ENCODE measurements at places on chromosomes 4 and X.

DNA sequence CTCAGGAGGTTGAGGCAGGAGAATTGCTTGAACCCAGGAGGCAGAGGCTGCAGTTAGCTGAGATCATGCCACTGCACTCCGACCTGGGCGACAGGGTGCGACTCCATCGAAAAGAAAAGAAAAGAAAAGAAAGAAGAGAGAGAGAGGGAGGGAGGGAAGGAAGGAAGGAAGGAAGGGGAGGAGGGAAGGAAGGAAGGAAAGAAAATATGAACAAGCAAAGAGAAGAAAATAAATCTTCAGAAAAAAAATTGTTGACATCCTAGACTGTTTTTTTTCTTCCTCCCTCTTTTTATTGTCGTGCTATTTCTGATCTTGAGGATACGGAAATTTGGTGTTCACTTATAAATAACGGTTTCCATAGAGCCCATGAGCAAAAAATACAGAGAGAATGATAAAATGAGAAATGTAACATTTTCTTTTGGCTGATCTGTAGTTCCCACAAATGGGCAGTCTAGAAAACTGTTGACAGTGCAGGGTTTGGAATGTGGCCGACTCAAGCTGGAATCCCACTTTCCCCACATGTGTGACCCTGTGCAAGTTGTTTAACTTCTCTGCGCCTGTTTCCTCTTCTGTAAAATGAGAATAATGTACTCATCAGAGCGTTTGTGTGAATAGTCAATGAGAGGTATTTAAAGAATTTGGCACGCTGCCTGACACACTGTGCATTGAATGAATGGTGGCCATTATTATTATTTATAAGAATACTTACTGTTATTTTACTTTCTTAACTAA, 19.4 kb downstream of the SORBS2 start:
- no peak for DNase-seq

DNA sequence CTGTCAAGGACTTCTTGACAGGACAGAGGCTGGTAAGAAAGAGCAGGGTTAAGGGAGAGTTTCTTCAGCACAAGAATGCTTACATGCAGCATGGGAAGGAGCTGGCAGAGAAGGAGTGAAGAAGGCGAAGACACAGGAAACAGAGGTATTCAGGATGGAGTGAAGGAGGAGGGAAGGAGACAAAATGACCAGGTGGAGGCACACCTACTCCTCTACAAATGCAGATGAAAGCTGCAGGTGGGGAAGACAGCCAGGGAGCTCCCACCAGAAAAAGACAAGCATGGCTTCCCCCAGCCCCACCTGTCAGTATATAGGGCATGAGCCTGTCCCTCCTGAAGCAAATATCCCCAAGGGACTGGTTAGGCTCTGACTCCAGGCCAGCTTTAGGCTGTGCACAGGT, 29.6 kb upstream of the NKRF start:
- no peak for DNase-seq

GRCh38 chr4:85966373-85966772, 393.5 kb downstream of the MAPK10 start:
- DNase-seq, result no peak

- no peak for DNase-seq
These were observed 36.6 kb upstream of the CDKN2AIP start for GRCh38 chr4:183407635-183408464.

- DNase-seq, result no peak
These were observed 93.2 kb upstream of the DIAPH2 start for GRCh38 chrX:96591421-96591820.

DNA sequence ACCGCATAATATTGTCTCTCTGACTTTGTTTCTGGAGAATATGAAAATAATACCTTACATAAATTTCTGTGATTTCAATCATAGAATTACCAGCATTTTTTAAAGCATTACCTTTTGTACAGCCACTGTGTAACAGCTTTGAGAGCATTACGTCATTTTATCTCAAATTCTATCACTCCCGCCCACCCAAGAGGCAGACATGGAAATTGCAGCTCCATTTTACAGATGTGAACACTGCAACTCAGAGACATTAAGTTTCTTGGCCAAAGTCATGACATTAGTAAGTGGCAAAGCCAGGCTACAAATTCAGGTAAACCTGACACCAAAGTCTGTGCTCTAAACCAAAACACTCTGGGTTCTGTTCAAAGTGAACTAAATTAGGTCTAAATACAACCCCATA, 33.6 kb upstream of the KDR start:
- no peak for DNase-seq

DNA sequence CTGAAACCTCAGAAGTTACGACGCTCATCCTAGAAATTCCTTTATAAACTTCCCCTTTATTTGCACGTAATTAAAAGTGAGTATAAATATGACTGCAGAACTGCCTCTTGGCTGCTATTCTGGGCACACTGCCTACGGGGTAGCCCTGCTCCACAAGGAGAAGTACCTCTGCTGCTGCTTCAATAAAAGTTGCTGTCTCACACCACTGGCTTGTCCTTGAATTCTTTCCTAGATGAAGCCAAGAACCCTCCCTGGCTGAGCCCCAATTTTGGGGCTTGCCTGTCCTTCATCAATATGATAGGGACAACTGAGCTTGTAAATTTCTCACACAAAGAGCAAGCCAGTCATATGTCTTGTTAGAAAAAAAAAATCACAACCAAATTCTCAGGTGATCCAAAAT, 115.8 kb downstream of the VEGFC start:
- no peak for DNase-seq

DNA sequence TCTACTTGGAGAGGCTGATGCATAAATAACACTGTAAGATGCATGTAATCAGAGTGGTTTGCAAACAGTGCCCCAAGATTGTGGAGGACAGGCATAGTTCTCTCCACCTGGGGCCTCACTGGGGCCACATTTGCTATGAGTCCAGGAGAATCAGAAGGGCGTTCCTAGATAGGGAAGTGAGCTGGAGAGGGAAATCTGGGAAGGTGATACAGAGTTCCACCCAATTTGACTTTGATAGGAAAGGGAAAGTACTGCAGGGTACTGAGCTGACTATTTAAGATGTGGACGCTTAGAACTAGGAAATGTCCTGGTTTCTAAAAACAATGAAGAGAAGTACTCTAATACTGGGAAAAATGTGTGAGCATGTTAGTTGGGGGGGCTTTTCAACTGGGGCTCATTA, 33.9 kb downstream of the FAM9C start:
- no peak for DNase-seq

GRCh38 chr4:147948336-147948735, 216.4 kb downstream of the ARHGAP10 start:
- DNase-seq, result no peak

DNA sequence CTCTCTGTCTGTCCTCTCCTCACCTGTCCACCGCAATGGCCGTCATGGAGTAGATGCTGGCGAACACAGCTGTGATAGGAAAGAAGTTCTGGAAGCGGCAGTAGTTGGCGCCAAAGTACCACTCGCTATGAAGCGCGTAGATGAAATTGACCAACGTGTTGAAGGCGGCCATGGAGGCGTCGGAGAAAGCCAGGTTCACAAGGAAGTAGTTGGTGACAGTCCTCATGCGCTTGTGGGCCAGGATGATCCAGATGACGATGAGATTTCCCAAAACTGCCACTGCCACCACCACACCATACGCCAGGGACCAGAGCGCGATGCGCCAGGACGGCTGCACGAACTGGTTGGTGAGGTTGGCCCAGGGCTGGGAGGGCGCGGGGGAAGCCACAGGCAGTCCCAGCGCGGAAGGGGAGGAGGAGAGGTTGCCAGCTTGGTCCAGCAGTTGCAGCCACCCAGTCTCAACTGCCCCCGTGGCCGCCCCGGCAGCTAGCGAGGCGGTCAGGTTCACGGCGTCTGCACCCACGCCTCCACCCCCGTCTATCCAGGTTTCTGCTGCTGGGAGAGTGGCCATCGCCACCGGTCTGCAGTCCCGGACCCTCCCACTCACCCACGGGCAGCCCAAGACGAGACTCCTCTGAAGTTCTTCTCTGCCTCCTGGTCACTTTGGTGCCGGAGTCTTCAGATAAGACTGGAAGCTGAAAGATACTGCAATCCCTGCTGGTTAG, 518 bp downstream of the TACR3 start:
- DNase-seq, result no peak

DNA sequence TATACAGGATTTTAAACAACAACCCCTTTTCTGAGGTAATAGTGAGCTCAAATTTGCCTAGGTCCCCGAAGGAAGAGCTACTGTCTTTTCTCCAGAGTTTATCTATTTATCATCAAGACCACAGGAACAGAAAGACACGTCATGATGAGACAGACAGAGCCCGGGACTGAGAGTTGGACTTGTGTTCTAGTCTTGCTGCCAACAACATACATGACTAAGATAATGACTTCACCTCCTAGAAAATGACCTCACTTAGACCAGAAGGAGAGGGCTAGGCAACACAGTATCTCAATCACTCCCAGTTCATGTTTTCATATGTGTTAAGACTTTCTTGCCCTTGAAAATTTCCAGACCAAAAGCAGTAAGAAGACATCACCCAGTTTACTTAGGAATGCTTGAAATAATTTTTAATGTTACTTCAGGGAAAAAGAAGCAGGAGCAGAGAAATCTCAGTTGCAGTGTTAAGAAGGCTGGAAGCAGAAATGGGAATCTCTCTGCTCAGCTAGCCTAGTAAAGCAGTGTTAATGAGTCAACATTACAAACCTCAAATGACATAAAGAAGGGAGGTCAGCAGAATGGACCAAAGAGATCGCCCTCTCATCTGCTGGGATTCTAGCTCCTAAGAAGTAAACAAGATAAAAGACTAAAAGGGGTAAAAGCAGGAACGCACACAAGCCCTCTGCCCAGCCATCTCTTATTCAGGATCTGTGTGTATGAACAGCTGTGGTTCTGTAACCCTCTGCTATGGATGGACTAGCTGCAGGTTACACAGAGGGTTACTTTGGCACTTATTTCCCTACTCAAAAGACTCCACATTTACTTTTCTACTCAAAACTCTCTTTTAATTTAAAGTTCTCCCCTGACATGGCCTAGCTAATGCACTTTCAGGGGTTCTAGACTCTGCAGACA, 24.8 kb downstream of the PDGFC start:
- DNase-seq, result no peak

DNA sequence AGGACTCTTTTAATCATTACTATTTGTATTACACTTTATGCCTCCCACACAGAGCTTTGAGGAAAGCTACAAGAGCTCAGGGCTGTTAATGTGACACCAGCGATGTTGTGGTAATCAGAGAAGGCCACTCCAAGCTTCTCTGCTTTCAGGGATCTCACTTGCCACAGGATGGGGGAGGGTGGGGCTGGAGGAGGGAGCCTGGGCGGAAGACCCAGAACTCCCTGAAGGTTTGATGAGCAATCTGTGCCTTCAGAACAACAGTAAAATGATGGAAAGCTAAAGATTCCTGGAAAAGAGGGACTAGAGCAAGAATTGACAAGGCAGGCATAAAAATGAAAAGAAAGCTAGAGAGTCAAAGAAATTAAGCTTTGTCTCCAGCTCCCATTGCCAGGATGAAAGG, 75.6 kb downstream of the MAML3 start:
- no peak for DNase-seq

- DNase-seq, result no peak
These were observed 86.0 kb downstream of the WWC2 start for GRCh38 chr4:183185018-183185417.
